ENCODE measurements at places on chromosomes 16 and 17.

GRCh38 chr16:7031031-7031430 lies 301.6 kb upstream of the RBFOX1 start:
- no peak for DNase-seq

DNA sequence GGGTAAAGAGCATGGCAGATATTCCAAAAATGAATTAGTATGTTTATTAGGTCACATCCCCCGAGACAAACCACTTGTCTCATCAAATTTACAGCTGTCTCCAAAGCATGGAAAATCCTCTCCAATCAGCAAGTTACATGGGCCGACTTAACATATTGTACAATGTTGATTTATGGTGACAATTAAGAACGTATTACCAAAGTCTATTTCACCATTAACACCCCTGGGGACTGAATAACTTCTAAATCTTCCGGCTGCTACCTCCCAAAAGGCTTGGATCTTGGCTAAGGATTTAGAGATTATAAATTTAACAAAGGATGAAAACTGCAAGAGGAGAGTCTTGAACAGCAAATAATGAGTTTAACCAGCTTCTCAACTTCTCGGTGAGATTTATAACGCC lies 311.9 kb downstream of the NPIPA8 start:
- DNase-seq, result no peak

DNA sequence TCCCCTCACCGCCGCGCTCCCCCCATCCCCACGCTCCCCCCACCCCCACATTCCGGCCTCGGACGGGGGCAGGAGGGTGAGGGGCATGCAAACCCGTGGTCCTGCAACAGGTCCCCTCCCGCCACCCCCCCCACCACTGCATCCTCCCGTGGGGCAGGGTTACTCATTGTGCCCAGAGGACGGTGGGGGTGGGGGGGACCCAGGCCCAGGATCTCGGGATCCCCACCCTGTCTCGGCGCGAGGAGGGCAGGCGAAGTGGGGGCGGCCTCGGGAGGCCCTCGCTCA lies 8.5 kb downstream of the SLC22A31 start:
- no peak for DNase-seq

GRCh38 chr16:54631782-54632181 lies 298.9 kb upstream of the IRX5 start:
- DNase-seq, result no peak

DNA sequence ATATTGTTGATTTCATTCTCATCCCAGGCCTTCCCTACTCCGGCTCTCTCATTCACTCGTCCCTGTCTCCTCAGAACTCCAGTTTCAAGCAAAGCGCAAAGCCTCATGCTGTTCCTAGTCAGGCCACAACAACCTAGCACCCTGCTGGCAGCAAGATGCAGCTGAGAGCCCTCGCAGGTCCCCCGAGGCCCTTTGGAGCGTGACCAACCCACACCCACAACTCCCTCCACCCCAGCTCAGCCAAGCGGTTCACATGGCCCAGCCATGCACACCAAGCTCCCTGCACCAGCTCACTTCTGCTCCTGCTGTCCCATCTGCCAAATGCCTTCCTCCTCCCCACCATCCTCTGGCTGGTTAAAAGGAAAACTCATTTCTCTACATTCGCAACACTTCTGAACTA lies 195.8 kb downstream of the IRX5 start:
- DNase-seq, result no peak

GRCh38 chr17:16150251-16150856 lies 65.0 kb downstream of the NCOR1 start:
- DNase-seq, result no peak

DNA sequence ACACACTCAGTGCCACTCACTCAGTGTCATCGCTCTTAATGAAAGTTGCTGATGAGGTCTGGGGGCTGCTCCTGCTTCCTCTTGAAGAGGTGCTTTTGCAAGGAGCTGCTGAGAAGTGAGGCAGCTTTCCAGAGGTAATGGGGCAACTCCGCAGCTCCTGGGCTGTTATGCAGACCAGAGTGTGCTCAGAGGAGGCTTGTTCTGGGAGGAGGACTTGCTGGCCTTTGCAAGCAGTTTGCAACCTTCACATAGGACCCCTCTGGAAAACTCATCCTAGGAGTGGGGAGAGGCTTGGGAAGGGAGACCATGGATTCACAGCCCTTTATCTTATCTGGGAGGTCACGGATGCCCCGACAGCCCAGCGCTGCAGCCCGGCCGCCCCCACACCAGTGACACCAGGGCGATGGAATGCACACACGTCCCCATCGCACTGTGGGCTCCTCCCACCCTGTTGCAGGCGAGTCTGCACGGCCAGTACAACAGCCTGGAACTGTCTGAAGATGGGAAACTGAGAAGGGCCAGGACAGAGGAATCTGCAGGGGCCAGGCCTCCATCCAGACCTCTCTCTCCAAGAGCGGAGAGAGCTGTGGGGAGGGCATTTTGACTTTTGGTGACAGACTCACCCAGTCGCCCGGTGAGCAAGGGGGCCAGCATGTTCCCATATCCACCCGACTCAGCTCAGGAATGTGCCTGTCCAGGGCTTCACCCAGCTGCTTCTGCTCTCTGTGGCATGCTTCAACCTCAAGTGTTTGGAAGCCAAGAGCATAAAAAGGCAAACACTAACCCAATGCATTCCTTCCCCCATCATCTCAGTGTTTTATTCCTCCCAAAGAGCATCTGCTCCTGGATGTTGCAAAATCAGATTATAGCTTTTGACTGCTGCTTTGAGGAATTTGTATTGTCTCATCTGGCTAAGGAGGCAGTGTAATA lies 78.6 kb upstream of the ZNF469 start:
- DNase-seq, result no peak
